ENCODE measurements at places on chromosomes 7 and 10.
A peak's percentile ranks its signal among the peaks of the same experiment; 100 is the strongest.

GRCh38 chr7:18276380-18276779, 219.2 kb upstream of the HDAC9 start:
- DNase-seq, result no peak

GRCh38 chr7:30630986-30631385, 36.3 kb downstream of the GARS1 start:
- DNase-seq, result no peak

DNA sequence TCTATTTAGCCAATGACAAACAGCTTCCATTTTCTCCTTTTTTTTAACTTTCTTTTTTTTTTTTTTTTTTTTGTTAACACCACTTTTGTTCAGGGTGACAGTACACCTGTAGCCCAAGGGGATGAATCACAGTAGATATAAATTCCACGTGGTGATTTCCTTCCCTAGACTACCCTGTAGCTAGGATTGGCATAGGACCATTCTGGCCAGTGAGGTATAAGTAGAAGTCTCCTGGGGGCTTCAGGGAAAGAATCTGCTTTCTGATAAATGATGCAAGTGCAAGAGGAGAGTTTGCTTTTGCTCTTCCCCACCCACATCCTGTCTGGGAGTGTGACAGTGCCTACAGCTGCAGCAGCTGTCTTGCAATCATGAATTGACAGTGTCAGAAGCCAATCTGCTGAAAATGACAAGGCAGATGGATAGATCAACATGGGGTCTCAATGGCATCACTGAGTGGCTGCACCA, 63.2 kb upstream of the TOMM7 start:
- no peak for DNase-seq

GRCh38 chr7:36244429-36244828, 91.4 kb downstream of the EEPD1 start:
- DNase-seq, result no peak

DNA sequence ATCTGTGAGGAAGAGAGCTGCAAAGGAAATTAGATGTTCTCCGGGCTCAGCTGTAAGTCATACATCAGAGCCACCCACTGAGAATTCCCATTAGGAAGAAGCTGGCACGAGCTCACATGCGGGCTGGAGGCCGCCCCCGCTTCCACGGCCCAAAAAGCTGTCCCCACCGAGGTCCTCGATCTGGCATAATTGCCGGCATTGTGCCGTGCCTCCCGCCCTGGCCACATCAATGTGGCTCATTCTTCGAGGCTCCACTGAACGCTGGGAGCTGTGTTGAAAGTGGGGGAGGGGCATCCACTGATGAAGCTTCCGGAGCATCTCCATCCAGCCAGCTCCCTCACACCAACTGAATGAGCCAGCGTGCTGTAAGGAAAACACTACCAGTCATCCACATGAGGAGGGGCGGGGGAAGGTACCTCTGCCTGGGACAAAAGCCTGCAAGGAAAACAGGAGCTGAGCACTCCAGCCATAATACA, 173.1 kb downstream of the PTPRN2 start:
- no peak for DNase-seq

DNA sequence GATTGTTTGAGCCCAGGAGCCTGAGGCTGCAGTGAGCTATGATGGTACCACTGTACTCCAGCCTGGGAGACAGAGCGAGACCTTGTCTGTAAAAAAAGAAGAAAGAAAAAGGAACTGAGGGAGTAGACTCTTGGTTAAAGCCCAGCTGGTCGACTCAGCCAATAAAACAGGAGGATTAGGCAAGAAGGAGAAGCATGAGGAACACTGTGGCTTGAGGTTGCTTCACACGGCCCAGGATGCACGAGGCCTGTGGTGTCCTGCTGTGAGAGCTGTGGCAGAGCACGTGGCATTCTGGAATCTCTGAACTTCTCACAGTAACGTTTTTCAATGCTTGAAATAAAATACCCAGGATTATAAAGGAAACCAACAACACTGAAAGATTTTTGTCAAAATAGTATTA, 93.3 kb downstream of the CUL2 start:
- DNase-seq, result peak; percentile 36

- no peak for DNase-seq
Observed at GRCh38 chr7:128303643-128304042, 40.1 kb downstream of the RBM28 start.

DNA sequence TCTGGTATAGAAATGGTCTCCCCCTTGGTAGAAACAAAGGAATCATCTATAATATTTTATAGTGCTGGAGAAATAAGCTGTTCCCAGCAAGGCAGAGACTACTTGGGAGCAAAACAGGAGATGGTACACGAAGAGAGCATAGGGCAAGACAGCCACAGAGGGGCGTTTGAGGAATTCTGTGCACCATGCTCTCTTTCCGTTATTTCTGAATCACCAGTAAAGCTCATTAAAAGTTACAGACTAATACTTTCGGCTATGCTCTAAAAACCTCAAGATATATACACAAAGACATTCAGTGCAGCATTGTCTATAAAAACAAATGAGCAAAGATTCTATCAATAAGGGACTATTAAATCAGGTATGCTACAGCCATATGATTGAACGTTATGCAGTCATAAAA, 68.5 kb upstream of the FHIP2A start:
- no peak for DNase-seq

GRCh38 chr10:49313501-49314070, 14.6 kb downstream of the C10orf71 start:
- no peak for DNase-seq

- DNase-seq, result no peak
Observed at GRCh38 chr7:140008755-140009610, 53.8 kb downstream of the PARP12 start.

GRCh38 chr10:49527061-49527460, 11.9 kb downstream of the ERCC6 start:
- DNase-seq, result no peak
